ENCODE measurements at places on chromosomes 7 and 10.
A peak's percentile ranks its signal among the peaks of the same experiment; 100 is the strongest.

GRCh38 chr7:74141705-74142104, 32.5 kb upstream of the EIF4H start:
- no peak for DNase-seq

- no peak for DNase-seq
These were observed 218.1 kb upstream of the NFE2L3 start for GRCh38 chr7:25933921-25934320.

- no peak for DNase-seq
These were observed 69.1 kb downstream of the MBL2 start for GRCh38 chr10:52703451-52703850.

DNA sequence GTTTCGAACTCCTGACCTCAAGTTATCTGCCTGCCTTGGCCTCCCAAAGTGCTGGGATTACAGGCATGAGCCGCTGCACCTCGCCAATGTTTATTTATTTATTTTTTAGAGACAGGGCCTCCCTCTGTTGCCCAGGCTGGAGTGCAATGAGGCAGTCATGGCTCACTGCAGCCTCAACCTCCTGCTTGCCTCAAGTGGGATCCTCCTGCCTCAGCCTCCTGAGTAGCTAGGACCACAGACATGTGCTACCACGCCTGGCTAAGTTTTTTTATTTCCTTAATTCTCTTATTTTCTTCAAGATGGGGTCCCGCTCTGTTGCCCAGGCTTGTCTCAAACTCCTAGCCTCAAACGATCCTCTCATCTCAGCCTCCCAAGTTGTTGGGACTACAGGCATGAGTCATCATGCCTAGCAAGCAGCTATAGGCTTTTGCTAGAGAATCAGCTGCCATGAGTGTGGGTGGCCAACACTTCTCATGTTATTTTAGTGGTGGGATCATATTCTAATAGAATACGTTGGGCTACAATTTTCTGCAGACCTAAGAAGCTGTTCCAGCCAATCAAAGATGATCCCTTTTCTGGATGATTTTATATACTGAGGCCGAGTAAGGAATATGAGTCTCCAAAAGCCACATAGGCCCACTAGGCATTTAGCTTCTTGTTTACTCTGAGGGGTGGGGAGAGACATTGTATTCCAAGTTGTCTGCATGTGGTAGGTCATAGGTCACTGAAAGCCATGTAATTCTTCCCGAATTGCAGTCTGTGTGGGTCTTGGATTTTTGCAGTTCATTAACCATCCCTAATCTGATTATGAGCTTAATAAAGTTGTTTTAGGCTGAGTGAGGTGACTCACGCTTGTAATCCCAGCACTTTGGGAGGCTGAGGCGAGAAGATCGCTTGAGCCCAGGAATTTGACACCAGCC, 7.6 kb upstream of the TMEM248 start:
- DNase-seq = no peak

DNA sequence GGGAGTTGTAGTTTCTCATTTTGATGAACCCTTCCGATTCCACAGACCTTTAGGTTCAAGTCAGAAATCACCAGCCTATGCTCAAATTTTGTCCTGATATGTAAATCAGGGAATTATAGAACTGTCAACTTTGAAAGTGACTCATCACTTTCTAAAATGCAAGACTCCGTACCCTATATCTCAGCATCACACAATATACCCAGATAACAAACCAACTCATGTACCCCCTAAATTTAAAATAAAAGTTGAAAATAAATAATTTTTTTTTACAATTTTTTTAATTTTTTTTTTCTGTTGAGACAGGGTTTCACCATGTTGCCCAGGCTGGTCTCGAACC, 393 bp upstream of the ARHGAP19 start:
- DNase-seq = no peak

- peak; percentile 96 for DNase-seq
These were observed at the start of the genes ECD and FAM149B1 for GRCh38 chr10:73167783-73168464. ECD (minus strand) TSS chr10:73168008; CDS start chr10:73163937, 4,071 bp downstream. FAM149B1 (plus strand) TSS chr10:73168119; CDS start chr10:73168340, 221 bp downstream.

DNA sequence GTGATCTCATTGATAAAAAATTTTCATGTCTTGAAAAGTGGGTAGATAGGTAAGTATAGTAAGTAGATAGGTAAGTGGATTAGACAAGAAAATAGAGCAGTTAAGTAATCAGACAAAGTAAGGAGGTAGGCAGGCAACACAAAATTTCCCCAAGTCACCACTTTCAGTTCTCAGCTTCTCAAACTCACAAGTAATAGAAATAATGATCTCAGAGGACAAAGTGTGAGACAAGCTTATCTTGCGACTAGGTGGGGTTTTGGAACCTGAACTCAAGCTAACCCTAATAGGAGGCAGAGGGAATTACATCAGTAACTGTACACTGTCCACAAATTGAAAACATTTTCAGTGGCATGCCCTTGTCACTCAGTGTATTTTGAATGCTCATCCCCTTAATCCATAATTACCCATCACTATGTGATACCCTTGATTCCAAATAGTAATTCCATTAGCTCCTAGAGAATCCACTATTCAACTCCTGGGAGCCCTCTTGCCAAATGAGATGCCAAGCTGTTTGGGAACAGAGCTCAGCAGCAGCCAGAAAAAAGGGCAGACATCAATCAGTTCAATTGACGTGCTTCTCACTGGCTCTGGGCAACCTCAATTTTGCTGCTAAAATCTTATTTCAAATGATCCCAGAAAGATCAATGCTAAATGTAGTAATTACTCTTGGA, 703.2 kb downstream of the XPNPEP1 start:
- DNase-seq = no peak

DNA sequence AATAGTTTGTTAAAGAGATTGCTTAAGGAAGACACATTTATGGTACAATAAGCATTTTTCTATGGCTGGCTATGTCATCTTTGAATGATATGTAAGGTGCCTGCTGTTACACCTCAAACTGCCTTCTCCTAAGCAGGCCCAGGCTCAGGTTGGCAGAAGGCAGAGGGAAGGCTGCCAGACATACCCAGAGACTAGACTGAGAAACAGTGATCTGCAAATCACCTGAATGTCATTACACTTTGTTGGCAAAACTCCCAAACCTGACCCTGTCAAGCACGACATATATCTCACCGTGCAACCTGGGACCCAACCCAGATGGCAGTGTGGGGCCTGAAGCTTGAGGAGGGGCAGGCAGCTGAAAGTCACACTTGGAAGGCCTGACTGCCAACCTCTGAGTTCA, 136.6 kb upstream of the TARP start:
- DNase-seq = no peak
